MG63 (cell line): ENCODE measurements at places on chromosomes 6 and 20. TPM values are rescaled to one million over a fixed set of nuclear protein-coding genes. Genes with fewer than 3 reads are reported as not detected.

DNA sequence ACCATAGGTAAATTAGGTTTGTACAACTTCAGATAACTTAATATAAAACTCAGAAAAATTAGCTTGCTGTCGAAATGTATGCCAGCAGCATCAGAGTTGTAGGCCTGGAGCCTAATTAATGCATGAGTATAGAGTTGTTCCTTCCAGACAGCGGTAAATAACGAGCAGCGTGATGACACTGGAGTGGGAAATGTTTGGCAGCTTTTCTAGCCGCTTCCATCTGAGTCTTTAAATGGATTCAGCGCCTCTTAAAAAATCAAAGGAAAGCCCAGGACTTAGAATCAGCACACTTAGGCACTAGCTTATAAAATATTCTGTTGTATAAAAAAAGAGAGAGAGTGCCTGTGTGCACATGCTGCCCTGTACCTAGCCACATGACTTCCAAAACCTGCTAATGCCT lies 43.7 kb upstream of the SYNJ2 start:
- DNase-seq: no peak

- DNase-seq: peak; percentile 76
Observed at GRCh38 chr6:44128020-44128917, 915 bp downstream of the TMEM63B start.

GRCh38 chr20:34637245-34638038 lies 39.5 kb downstream of the PIGU start:
- DNase-seq: no peak

GRCh38 chr6:72783035-72783434 lies 161.2 kb downstream of the KCNQ5 start:
- no peak for DNase-seq

GRCh38 chr6:139706912-139707311 lies 332.5 kb upstream of the CITED2 start:
- no peak for DNase-seq

GRCh38 chr6:136718476-136718875 lies 73.8 kb downstream of the MAP3K5 start:
- no peak for DNase-seq

DNA sequence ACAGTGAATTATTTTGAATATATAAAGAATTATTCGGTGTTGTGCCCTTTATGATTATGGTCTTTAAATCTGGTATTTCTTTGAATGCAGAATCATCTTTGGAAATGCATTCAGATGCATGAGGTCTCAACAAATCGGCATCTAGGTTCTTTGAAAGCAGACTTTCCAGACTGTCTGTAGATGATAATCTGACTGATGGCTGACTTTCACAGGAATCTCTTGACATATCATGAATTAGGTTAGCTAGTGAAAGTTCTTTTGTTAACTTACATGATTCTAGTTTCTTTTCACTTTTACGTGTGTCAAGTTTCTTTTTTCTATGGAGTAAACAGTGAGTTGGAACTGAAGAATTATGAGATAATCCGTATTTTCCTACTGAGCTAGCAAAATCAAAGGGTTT lies 17.1 kb downstream of the HBS1L start:
- no peak for DNase-seq

GRCh38 chr6:2209226-2209809 lies 36.1 kb downstream of the GMDS start:
- peak; percentile 11 for DNase-seq

GRCh38 chr6:132768051-132768517 lies 10.4 kb upstream of the VNN2 start:
- peak; percentile 2 for DNase-seq

GRCh38 chr6:105536961-105537360 lies 134.1 kb upstream of the PREP start:
- DNase-seq: no peak

GRCh38 chr6:4668271-4669179 lies 107.7 kb upstream of the CDYL start:
- DNase-seq: no peak

GRCh38 chr6:147707524-147707923 lies 199.0 kb downstream of the SAMD5 start:
- no peak for DNase-seq

DNA sequence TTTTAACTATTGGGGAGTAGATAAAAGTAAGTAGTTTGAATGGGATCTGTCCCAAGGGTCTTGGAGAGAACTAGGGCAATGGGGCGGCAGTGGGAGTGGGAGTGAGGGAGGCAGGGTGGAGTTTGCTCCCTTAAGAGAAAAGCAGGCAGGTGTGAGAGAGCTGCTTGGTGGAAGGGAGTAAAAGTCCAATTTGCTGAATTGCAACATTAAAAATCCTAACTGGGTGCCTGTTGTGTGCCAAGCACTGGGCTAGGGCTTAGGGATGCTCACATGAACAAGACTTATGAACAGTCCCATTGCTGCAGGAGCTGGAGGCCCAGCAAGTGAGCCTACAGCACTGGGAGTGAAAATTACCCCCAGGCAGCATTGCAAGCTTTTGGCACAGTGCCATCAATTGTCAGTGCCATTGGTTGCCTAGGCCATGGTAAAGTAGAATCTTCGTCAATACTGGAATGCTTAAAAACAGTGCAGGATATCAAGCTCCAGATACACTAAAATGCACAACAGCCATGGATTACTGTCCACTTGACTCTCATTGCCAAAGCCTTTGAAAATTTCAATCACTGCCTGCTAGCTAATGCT lies 277.7 kb upstream of the JARID2 start:
- no peak for DNase-seq

GRCh38 chr6:90221403-90221802 lies 75.2 kb downstream of the BACH2 start:
- no peak for DNase-seq

DNA sequence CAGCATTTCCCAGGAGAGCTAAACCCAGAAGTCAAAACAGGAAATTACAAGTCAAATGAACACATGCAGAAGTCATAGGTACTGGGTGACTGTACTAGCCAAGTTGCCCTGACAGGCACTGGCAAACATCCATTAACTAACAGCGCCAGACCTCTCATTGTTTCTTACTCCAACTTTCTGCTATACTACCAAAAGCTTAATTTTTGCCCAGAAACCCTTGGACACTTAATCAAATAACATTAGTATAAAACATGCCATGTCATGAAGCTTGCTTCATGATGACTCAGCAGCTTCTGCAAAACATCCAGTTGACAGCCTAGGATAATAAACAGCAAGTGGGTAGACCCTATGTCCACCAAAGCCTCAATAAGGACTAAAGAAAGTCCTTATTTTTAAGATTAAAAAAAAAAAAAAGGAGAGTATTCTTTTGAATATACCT lies 3.5 kb downstream of the NUP153 start:
- peak; percentile 80 for DNase-seq

DNA sequence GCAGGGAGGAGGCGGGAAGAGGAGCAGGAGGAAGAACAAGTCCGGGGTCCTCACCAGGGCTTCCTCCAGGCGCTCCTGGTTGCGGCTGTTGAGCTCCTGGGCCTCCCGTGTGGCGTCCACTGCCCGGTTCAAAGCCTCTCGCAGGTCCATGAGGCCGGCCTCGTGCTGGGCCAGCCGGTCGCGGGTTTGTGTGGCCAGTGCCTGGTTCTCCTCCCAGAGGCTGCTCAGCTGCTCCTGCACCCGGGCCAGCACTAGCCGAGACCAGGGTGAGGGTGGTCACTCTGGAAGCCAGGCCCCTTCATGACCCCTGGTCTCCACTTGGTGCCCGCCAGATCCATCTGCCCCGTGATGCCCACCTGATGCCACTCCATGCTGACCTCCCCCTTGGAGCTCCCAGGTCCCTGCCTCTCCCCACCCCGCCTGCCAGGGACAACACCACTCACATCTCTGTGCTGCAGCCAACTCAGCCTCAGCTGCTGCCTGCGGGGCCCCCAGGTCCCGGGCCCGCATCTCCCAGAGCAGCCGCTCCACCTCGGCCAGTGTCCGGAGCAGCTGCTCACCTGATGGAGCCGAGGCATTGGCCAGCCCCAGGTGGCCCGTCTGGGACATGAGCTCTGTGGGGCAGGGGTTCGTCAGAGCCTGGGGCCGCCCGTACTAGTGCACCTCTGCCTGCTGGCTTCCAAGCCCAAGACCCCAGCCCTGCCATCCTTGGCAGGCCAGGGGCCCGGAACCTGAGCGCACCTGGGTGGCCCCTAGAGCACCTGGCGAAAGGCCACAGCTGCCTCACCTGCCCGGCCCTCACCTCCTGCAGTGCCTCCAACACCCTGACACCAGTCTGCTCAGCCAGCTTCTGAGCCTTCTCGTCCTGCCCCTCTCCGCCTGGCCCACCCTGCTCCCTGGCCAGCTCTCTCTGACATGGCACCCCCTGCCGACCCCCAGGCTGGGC lies 15.9 kb downstream of the ADRM1 start:
- peak; percentile 41 for DNase-seq

- no peak for DNase-seq
Observed at GRCh38 chr6:91633374-91634111, 1046.7 kb upstream of the MAP3K7 start.

- no peak for DNase-seq
Observed at GRCh38 chr6:131819572-131820124, 11.8 kb downstream of the ENPP1 start.

DNA sequence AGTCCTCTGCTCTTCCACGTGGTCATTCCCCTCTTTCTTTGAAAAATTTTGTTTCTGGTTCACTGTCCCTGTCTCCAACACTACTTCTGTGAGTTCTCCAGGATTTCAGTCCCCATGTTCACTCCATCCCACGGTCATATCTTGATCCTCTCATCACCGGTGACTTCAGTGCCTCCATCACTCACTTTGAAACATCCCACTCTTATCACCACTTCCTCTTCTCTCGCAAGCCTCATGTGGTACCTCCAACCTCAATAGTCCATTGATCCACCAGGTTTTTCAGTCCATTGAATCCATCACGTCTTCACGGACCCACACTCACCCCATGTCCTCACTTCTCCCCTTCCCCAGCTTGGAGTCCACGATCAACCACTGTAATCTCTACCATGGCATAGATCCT lies 64.8 kb downstream of the CARMIL1 start:
- no peak for DNase-seq

DNA sequence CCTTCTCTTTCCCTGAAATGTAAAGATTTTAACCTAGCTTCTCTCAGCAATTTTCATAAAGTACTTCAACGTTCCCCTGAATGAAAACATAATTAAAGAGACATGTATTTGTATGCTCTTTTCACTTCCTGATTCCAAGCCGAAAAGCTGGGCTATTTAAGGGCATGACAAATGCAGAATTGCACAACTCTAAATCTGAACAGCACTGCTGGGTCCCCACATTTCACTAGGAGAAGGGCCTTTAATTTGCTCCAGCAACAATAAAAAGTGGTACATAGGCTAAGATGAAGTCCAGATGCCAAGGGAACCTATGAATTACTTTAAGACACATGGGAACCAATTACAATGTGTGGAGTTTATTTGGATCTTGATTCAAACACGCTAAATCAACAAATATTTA lies 42.0 kb downstream of the IRAK1BP1 start:
- no peak for DNase-seq

- DNase-seq: no peak
Observed at GRCh38 chr6:96876886-96877545, 20.7 kb downstream of the NDUFAF4 start.

GRCh38 chr6:7194657-7195056 lies 86.9 kb downstream of the RREB1 start:
- DNase-seq: no peak

The RAET1L gene
- 1.4 TPM in 1 of 2 replicates, not detected in the other for total RNA-seq

The RGS17 gene
- 0.20 and 0.36 TPM in 2 replicates for total RNA-seq

The KHDC1 gene
- 2.3 and 3.5 TPM in 2 replicates for total RNA-seq

The HLA-DOA gene
- total RNA-seq: not detected in 2 replicates

The DSE gene
- total RNA-seq: 5.4 and 6.4 TPM in 2 replicates

The RRBP1 gene
- total RNA-seq: 65.2 and 83.3 TPM in 2 replicates

The COL19A1 gene
- total RNA-seq: not detected in 2 replicates

The ENPP1 gene
- total RNA-seq: 0.91 and 3.1 TPM in 2 replicates

The CLVS2 gene
- total RNA-seq: not detected in 2 replicates

The LAMA2 gene
- 6.7 and 8.5 TPM in 2 replicates for total RNA-seq

The HEY2 gene
- total RNA-seq: not detected in 2 replicates

The RSPO3 gene
- not detected in 2 replicates for total RNA-seq

The CLIC5 gene
- total RNA-seq: not detected in 2 replicates
